HEK293T (cell line): ENCODE measurements at places on chromosomes 2 and 18.

- peak; percentile 10 for DNase-seq
Observed at GRCh38 chr2:36650031-36650829, 46.3 kb upstream of the VIT start.

DNA sequence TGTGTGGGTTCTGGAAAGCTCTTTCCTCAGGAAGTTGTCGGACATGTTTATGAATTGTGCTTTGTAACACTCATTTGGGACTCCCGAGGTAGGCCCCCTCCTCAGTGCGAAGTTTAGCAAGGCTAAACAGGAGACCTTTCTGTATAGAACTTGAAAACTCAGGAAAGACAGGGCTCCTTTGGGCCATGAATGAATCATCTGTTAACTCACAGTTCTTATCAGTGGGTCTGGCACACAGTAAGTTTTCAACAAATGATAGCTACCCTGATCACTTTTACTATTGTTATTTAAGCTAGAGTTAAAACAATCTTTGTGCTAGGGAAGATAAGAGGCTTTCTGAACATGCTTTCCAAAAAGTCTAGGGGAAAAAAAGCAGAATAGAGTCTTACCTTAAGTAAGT is 430.5 kb upstream of the ETAA1 start:
- DNase-seq: no peak

DNA sequence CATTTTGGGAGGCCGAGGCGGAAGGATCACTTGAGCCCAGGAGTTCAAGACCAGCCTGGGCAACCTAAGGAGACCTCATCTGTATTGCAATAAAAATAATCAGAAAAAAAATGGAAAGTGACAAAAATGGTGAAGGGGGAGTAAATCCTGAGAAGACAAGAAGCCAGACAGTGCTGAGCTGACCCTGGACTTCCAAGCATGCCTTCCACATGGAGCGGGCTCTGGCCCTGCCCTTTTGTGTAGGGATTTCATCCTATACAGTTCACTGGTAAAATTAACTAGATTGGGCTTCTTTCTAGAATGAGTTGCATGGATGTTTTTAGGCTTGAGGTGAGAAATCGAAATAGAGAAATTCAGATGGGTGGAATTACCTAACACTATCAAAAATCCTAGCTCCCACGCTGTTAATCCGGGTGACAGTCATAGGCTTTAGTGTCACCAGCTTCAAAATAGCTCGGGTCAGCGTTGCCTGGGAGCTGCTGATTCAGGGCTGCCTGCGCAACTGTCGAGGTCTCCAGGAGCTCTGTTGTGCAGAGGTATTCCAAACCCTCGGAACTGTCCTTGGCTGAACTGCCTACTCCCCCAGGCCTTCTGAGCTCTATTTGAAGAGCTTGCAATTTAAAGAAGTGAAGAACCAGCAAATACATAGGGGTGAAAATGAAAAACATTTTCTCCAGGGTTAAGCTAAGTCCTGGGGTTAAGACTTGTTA is 21.5 kb upstream of the ZNF532 start:
- DNase-seq: no peak

- no peak for DNase-seq
Observed at GRCh38 chr2:21928292-21928691, 804.5 kb downstream of the TDRD15 start.

GRCh38 chr2:1049691-1050090 is 99.0 kb downstream of the SNTG2 start:
- no peak for DNase-seq

DNA sequence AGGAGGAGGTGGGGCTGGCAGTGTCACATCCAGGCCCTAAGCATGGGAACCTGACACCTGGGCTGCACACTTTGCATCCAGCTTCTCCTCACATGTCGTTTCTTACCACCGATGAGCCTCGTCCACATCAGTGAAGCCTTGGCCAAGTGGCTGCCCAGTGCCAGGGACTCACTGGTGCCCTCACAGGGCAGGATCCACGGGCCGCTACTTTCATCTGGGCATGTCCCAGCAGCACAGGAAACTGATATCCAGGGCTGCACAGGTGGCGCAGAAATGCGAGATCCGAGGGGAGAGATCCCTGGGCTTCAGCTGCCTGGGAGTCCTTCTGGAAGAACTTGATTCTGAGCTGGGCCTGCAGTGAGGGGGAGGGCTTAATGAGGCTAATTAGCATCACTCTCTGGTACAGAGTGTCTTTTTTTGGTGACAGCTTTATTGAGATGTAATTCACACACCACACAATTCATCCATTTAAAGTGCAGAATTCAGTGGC is 291.6 kb upstream of the HDAC4 start:
- no peak for DNase-seq

- no peak for DNase-seq
Observed at GRCh38 chr18:69691008-69691760, 256.5 kb downstream of the CD226 start.

- DNase-seq: no peak
Observed at GRCh38 chr18:27797484-27797883, 379.4 kb downstream of the CDH2 start.

DNA sequence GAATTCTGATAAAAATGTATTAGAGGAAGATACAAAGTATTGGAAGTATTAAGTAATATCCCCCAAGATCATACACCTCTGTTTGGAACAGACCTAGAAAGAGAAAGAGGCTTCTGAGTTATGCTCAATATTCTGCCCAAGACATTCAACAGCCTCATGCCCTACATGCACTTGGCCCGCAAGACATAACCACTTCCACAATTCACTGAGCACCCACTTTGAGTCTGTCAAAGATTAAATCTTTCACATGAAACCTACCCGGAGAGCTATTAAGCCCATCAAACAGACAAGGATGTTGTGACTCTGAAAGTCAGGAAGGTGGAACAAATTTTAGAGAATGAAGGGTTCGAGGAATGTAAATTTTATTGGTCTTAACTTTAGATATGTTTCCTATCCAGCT is 344.7 kb upstream of the SYT4 start:
- DNase-seq: no peak

DNA sequence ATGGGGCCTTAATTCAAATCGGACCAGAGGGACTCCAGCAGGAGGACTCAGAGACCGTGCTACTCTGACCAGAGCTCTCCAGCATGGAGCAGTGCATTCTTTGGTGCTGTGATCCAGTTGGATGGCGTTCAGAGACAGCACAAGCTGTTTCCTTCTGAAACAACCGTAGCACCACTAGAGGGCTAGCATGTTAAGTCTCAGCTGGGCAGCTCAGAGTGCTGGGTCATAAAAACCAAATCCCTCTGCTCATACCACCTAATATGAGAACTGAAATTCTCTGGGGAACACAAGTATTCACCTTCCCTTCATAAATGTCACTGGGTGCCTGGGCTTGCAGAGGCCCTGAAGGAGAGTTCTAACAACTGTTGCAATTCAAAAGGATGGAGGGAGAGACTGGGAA is 97.7 kb upstream of the TFCP2L1 start:
- DNase-seq: peak; percentile 17

DNA sequence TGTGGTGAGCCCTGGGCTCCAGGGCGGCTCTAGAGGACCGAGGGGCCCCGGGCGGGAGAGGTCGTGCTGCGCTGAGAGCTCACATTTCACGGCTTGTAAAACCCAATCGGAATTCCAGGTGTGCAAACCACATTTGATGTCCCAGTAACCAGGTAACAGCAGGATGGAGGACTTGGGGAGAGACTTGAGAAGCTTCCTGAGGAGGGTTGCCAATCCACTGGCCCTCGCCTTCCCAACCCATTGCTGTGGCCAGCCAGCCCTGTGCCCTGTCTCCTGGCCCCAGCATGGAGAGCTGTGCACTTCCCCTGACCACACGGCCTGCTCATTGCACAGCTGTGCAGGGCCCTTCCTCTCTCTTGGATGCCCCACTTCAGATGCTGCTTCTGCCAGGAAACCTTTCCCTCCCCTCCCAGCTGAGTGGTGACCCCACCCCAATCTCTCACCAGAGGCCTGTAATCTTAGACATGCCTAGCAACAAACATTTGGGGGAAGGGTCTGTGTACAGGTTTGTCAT is 39.6 kb downstream of the ASB1 start:
- DNase-seq: no peak
